Amygdala (tissue), 56 donors: ENCODE measurements at places on chromosomes 7 and 10.

GRCh38 chr10:116768786-116769185 lies 26.4 kb upstream of the HSPA12A start:
- no peak for DNase-seq

- no peak for DNase-seq
Observed at GRCh38 chr10:12164085-12164484, 31.6 kb downstream of the NUDT5 start.

DNA sequence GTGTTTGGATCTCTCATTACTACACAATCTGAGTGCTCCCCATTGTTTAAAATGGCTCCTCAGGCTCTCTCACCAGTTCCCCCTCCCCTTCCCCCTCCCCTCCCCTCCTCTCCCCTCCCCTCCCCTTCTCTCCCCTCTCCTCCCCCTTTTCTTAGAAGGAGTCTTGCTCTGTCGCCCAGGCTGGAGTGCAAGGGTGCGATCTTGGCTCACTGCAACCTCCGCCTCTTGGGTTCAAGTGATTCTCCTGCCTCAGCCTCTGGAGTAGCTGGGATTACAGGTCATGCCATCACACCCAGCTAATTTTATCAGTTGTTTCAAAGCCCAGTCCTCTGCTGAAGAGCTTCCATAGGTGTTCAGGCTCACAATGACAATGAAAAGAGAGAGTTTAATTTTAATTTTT lies 3.6 kb upstream of the CCAR1 start:
- no peak for DNase-seq

DNA sequence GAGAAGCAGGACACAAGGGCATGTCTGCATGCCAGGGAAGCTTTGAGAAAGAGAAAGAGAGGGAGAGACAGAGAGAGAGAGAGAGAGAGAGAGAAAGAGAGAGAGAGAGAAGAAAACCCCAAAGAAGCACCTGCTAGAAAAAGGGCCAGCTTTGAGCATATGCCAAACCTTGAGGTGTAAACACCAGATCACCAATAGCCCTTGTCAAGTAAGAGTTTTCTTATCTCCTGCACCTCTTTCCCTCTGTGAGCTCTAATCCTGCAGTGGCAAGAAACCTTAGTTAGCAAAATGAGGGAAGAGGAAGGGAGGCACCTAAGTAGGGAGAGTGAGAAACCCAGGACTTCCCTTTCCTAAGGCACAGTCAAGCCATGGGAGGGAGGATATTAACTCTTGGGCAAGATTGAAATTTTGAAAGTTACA lies 11.3 kb upstream of the TRDMT1 start:
- DNase-seq = no peak

DNA sequence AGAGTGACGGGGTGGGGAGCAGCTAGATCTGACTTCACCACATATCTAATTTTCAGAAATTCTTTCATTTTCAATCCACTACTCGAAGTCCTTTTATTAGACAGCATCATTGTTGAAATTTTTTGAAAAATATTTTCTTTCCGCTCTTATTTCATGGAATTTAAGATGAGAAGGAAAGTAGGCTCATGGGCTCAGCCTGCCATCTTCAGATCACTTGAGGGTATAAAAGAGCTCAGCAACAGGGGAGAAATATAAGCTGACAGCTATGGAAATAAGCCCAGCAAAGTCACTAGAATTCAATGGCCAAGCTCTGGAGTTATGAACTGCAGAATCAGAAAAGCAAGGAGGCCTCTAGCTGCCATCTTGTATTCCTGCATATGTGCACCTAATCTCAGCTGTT lies 389.1 kb downstream of the XPNPEP1 start:
- DNase-seq = no peak

GRCh38 chr10:60446070-60446833 lies 56.6 kb upstream of the ANK3 start:
- no peak for DNase-seq

- DNase-seq = no peak
Observed at GRCh38 chr10:3624367-3624766, 160.6 kb downstream of the KLF6 start.

DNA sequence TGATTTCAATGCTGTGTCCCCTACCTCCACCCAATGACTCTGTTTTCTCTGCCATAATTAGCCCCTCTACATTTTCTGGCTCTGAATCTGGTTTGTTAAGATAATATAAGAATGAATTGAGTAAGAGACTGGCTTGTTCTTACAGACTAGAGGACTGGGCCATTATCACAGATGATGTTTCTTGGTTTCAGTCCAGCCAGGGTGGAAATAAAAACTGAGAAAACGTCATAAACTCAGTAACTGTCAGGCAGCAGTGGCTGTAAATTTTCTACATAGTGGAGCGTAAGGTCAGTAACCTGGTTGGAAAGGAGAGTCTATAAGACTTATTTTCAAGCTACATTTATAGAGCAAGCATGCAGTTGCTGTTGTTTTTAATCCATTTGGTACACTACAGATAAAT lies 485.4 kb downstream of the HTR7 start:
- DNase-seq = no peak

- no peak for DNase-seq
Observed at GRCh38 chr7:24341691-24342413, 57.9 kb downstream of the NPY start.

- no peak for DNase-seq
Observed at GRCh38 chr10:131211146-131211545, 100.4 kb downstream of the TCERG1L start.

- no peak for DNase-seq
Observed at GRCh38 chr10:119090026-119090795, 9.6 kb upstream of the EIF3A start.

- no peak for DNase-seq
Observed at GRCh38 chr7:78702770-78703169, 750.7 kb downstream of the MAGI2 start.

DNA sequence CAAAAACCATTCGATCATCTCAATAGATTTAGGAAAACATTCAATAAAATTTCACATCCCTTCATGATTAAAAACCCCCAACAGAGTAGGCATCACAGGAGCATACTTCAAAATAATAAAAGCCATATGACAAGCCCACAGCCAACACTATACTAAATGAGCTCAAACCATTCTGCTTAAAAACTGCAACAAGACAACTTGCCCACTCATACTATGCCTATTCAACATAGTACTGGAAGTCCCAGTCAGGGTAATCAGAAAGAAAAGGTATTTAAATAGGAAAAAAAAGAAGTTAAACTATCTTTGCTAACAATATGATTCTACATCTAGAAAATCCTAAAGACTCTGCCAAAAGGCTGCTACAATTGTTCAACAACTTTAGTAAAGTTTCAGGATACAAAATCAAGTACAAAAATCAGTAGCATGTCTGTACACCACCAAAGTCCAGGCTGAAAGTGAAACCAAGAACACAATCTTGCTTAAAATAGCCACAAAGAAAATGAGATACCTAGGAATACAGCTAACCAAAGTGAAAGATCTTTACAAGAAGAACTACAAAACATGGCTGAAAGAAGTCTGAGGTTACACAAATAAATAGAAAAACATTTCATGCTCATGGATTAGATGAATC lies 882.6 kb downstream of the GRM8 start:
- no peak for DNase-seq

GRCh38 chr7:30519122-30519521 lies 14.5 kb upstream of the GGCT start:
- no peak for DNase-seq

DNA sequence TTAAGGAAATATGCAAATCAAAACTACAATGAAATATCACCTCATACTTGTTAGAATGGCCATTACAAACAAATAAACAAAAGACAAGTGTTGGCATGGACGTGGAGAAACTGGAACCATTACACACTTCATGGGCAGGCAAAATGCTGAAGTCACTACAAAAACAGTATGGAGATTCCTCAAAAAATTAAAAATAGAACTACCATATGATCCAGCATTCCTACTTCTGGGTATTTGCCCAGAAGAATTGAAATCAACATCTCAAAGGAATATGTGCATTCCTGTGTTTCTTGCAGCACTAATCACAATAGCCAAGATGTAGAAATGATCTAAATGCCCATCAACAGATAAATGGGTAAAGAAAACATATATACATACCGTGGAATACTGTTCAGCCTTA lies 83.6 kb downstream of the NRCAM start:
- no peak for DNase-seq

DNA sequence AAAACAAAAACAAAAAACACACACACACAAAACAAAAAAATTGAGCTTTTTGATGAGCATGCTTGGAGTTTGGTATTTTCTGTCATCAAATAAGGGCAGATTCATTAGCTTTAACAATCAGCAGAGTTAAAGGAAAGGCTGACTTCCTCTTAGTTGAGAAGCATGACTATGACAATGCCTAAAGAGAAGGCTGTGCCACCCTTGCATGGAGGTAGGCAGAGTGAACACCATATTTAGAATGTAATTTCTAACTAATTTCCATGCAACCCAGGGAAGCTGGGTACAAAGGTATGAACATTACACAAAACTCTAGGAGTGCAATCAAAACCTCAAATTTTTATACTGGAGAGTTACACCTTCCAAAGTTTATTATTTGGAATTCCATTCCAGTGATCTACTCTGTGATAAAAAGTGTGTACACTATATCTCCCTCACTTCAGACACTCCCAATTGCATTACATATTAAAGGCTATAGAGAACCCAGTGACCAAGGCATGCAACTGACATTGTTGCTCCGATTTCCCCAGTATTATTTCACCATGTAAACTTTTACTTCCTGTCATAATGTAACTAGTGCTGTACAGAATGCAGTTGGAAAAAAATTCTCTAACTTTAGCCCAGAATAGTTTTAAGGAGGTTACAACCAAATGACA lies 9.4 kb upstream of the CYCS start:
- no peak for DNase-seq

GRCh38 chr7:84161398-84161797 lies 33.2 kb downstream of the SEMA3A start:
- no peak for DNase-seq

GRCh38 chr10:23496727-23497126 lies 57.9 kb downstream of the OTUD1 start:
- DNase-seq = no peak

GRCh38 chr10:13518076-13518692 lies 10.6 kb downstream of the BEND7 start:
- no peak for DNase-seq

DNA sequence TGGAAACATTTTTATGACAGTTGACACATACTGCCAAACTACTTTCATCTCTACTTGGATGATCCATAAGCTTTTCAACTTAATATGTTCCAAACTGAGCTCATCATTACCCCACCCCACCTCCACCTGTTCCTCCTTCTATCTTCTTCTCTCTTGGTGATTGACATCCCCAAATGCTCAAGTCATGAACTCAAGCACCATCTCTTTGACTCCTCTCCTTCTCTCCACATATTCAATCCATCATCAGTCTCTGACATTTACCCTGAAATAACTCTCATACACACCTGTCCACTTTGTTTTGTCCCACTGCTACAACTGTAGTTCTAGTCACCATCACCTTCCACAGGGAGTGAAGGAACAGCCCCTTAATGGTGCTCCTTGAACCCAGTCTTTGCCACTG lies 43.3 kb downstream of the SGCE start:
- no peak for DNase-seq

- no peak for DNase-seq
Observed at GRCh38 chr7:130384371-130384801, 4.1 kb downstream of the CPA1 start.

DNA sequence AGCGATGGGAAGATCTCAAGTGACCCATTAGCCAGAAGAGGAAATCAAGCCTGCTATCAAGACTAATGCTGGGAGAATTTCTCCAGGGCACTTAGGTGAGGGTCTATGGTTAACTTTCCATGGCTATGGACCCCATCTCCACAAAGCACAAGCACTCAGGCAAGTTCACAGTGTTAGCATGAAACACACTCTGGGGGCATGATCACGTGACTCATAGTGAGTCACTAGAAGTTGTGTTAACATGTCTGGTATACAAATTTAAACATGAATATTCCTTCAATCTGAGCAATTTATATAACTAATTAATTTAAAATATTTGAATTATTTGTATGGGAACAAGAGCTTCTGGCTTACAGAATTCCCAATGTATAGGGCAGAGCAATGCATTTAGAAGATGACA lies 131.8 kb downstream of the FAM204A start:
- no peak for DNase-seq
